Stimulated activated CD4-positive, alpha-beta T cell treated with anti-CD3 and anti-CD28 coated beads, Interleukin-2, amount 100 ng/mL, for 4 hours (primary cell): ENCODE measurements at places on chromosomes 11 and 22.

DNA sequence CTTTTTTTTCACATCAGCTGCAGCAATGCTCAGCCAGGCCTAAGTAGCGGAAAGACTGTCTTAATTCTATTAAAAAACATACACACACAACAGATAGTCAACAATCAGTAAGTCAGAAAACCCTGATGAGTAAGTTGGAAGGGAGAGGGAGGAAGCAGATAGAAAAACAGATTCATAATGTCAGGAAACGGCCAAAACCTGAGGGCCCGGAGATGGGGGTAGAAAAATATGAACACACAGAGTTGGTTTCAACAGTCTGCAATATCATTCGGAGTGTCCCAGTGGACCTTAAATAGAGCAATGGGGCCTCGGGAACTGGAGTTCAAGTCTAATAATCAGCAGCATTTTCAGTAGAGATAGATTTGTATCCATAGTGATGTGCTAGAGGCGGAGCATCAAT lies 14.8 kb downstream of the LRRC55 start:
- no peak for DNase-seq

DNA sequence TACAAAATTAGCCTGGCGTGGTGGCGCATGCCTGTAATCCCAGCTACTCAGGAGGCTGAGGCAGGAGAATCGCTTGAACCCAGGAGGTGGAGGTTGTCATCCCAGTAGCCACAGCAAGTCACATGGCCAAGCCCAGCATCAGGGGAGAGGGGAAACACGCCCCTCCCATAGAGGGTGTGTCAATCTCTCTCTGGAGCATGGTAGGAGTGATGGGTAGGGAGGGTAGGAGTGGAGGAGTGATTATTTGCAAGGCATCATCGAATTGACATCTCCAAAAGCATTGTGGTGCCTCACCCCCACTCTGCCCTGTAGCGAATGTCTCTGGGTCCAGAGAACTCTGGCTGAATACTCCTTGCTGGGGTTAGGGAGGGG lies 6.1 kb upstream of the SSTR3 start:
- DNase-seq, result no peak

GRCh38 chr11:127105593-127106541 lies 105.3 kb upstream of the KIRREL3 start:
- no peak for DNase-seq

DNA sequence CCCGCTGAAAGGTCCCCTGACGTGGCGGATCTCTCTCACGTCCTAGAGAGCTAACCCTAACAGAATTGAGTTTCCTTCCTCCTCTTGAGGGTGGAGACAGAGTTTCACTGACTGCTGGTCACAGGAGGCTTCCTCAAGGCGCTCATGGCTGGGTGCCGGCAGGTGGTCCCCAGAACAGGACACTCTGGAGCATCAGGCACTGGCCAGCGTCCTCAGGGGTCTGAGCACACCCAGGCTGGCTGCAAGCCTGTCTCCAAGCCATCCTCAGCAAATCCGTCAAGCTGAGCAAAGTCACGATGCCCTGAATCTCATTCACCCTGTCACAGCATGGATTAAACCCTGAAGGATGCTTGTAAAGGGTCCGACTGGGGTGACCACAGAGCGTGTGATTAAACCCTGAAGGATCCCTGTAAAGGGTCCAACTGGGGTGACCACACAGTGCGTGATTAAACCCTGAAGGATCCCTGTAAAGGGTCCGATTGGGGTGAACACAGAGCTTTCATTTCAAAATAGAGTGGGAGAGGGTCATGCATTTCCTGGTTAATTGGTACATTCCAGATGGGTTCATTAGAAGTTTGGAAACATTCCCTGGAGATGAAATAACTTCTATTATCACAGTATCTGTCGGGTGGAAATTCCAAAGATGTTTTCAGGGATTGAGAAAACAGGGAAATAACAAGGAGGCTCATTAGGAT lies 473.0 kb downstream of the BRD1 start:
- DNase-seq, result no peak

- DNase-seq, result no peak
Measured at GRCh38 chr22:39244136-39244495, 666 bp downstream of the PDGFB start.

GRCh38 chr11:44803009-44803408 lies 76.2 kb downstream of the TSPAN18 start:
- no peak for DNase-seq
